ENCODE measurements at places on chromosomes 7 and 10.

- DNase-seq, result no peak
Observed at GRCh38 chr10:75779276-75779675, 347.9 kb downstream of the LRMDA start.

- peak; percentile 27 for DNase-seq
Observed at GRCh38 chr7:69457595-69458504, 140.4 kb upstream of the AUTS2 start.

- DNase-seq, result no peak
Observed at GRCh38 chr10:132148261-132149251, 38.2 kb upstream of the DPYSL4 start.

- DNase-seq, result no peak
Observed at GRCh38 chr10:70085975-70086613, 33.4 kb downstream of the MACROH2A2 start.

GRCh38 chr10:132248455-132249225 lies 59.1 kb downstream of the STK32C start:
- DNase-seq, result no peak

GRCh38 chr7:97020601-97020995 lies 4.0 kb downstream of the DLX5 start:
- DNase-seq, result no peak

GRCh38 chr10:6748981-6749635 lies 169.0 kb upstream of the PRKCQ start:
- no peak for DNase-seq

DNA sequence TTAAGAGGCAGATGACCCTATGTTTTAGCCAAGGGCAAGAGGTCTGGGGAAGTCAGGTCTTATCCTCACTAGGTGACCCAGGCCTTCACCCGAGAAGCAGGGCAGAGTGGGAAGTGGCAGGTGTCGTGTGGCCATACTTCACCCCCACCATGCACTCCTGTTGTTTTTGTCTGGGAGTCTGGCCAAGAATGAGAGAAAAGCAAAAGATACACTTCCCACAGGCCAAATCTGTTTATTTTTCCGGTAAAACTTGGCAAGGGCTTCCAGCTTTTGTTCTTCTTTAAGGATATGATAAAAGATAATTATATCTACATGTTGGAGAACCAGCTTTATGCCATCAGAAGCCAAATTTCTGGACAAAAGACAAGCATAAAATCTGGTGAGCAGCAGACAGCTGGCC lies 137.4 kb upstream of the CDC14C start:
- no peak for DNase-seq

DNA sequence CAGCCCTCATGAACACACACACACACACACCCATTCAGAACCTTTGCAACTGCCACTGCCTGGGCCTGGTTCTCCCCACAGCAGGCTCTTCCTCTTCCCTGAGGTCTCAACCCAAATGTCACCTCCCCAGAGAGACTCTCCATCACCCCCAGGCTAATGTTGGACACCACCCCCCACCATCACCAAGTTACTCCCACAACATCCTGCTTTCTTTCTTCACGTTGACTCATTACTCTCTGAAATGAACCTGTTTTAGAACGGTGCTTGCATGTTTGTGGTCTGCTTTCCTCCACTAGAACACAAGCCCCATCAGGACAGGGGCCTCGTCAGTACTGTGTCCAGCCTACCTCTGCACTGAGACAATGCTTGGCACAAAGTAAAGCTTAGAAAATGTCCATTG lies 16.0 kb downstream of the AFAP1L2 start:
- no peak for DNase-seq

DNA sequence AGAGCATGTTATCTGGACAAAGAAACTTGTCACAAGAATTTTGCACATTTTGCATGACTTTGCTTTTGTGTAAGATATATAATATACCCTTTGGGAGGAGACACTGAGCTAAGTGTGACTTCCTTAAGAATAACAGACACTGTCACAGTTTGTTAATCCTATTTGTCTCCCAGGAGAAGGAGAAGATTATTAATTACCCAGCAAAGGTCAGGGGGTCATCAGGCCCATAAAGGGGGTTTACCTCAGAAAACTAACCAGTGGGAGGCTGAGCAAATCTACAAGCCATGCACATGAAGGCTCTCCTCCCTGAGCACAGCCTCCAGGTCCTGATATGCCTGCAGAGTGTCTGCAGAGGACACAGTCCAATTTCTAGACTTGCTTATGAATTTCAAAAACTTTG lies 10.1 kb upstream of the MET start:
- DNase-seq, result peak; percentile 27

GRCh38 chr7:102096706-102097427 lies 189.8 kb upstream of the SH2B2 start:
- no peak for DNase-seq

DNA sequence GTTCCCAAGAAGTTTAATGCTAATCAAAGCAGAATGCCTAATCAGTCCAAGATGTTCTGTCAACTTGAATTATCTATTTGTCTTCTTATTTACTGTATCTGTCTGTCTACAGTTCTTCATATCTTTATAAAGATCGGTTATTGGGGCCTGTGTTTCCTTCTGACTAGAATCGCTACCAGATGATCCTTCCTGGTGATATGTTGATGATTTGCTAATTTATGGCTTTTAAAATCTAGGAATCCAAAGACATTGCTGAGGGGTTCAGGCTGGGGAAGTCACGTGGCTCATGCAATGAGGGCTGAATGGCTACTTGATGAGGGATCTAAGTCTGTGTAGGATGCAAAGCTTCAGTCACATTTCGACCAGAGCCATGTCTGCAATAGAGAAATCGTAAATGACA lies 536.3 kb downstream of the KCNMA1 start:
- DNase-seq, result no peak

DNA sequence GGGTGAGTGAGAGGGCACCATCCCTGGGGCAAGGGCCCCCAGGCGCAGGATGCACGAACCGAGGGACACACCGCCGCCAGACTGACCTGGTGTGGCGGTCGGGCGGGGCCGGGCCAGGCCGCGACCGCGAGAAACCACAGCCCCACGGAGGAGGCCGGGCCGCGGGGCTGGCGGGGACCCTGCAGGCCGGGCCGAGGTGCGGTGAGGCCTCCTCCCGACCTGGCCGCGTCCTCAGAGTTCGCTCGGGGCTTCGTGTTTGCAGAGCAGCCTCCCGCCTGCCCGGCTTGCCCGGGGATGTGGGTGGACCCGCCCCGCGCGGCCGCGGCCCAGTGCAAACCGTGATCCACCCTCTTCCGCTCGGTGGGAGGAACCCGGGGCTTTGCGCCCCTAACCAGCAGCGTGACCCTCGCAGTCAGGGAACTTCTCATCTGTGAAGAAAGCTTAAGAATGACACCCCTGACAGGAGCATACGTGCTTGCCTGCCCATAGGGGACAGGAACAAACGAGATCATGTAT lies 20.6 kb upstream of the HOXA13 start:
- DNase-seq, result peak; percentile 51

DNA sequence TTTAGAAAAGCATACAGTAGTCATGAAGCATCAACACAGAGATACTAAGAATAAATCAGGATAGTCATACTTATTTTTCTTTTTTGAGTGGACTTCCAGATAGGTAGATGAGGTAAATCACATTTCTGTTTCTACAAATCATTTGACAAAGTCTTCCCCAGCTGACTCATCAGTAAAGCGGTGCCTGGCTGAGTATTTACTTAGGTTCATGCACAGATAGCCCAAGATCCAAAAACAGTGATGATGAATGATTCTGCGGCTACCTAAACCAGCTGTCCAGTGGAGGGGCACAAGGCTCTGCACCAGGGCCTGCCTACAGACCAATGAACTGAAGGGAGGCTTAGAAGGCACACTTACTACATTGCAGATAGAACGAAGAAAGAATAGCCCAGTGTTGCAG lies 113.1 kb downstream of the PARP12 start:
- no peak for DNase-seq

DNA sequence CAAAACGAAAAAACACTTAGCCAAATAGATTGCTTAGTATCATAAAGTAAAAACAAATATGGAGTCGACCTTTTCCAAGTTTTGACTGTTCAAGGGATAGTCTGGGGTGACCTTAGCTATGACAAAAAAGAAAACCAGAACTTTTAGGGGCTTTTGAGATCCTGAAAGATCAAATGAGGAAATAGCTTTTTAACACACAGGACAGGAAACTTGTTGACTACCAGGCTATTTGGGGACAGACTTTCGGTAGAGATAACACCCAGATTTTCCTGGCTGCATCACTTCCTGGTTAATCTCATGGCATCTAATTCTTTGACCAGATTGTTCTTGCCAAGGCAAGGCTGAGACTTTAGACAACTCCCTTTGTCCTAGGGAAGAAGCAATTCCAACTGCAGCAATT lies 34.5 kb upstream of the EGR2 start:
- DNase-seq, result no peak

DNA sequence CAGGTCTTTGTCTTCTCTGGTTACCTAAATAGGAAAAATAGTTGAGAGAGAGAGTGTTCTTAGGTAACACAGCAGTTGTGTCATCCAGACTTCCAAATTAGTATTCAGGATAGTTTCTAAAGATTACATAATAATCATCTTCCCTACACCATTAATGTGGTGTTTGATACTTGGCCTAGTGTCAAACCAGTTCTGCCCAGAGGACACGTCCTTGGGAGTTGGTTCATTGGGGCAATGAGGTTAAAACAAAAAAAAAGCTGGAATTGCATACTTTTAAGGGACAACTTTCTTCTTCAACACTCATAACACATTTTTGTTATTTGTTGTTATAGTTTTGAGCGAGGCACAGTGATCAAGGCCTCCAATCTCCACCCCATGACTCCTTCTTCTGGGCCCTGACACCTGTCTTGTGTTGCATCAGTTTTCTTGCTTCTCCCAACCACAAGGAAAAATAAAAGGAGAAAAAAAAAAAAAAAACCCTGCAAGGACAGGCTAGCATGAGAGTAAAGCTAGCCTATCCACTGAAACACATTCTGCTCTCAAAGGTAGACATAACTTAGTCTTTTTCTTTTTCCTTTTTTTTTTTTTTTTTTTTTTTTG lies 28.8 kb downstream of the STN1 start:
- DNase-seq, result no peak

GRCh38 chr7:150895809-150896208 lies 43.5 kb downstream of the AOC1 start:
- no peak for DNase-seq

DNA sequence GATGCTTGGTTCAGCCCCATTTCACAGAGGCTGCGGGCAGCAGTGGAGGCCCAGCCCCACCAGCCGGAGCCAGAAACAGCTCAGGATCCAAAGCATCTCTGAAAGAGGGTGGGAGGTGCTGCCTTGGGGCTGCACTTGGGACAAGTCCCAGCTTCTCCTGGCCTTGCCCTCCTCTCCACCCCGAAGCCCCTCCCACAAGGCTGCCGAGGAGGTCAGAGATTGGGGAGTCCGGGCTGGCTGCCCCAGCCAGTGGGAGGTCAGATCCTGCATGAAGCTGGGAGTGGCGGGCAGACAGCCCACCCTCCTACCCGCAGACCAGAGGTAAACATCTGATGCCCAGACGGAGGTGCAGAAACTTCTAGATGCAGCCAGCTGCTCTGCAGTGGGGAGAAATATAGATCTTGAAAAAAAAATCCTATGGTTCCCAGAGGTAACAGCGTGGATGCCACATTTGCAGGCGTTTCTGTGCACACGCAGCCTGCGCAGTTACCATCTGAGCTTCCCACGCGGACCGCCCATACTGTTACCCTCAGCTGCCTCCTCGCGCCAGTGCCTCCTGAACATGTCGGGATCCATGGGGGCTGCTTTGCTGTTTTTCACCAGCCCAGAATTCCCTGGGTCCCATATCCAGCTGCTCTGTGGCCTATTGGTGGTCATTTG lies 36.9 kb upstream of the GNA12 start:
- no peak for DNase-seq

DNA sequence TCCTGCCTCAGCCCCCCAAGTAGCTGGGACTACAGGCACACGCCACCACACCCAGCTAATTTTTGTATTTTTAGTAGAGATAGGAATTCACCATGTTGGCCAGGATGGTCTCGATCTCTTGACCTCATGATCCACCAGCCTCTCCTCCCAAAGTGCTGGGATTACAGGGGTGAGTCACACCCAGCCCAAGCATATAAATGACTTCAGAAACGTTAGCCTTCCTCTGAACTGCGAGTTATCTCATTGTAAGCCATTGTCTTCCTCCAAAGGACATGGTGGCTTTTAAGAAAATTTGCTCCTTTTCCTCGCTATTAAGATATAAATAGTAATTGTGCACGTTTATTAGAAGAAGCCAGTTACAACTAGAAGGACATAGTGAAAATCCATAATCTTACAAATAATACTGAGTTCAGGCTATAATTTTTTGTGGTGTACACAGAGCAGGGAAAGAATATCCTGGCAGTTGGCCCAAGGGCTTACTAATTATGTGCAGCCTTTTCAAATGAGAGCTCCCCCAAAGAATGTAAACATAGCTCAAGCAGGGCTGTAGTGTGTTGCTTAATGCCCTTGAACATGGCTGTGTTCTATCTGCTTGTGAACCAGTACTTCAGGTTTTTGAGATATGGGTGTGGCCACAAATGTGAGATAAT lies 495.8 kb downstream of the PARD3 start:
- DNase-seq, result no peak

GRCh38 chr10:66586897-66587679 lies 338.7 kb upstream of the LRRTM3 start:
- DNase-seq, result no peak

DNA sequence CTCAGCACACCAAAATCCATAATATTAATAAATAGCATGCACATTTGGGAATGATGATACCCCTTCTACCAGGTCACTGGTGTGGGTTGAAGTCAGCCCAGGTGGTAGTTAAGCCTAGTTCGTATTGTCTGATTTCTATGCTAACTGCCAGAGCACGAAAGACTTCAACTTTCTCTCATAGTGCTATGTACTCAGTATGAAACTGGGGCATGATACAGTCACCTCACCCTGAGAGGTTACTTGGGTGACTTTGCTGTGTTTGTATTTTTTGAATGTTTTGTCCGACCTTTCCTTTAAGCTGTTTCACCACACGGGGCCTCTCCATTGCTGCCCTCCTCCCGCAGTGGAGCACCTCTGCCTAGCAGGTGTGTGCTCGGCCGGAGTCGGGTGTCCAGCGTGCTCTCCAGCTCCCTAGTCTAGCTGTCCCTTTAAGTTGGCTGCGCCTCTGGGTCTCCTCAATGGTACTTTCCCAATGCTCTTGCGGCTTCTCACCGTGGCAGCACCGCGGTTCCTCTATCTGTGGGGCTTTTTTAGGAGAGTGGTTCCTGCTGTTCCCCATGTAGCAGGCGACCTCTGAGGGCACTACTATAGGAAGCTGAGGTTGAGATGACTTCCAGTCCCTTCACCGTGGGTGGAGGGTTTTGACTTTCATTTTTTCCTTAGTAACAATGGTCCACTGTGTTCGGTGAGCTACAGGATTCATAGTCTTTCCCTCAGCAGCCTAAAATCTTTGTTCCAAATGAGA lies 524.0 kb upstream of the PFKP start:
- no peak for DNase-seq

Measured in right kidney (tissue), 9 donors.